ENCODE measurements at places on chromosomes 1 and 21.

DNA sequence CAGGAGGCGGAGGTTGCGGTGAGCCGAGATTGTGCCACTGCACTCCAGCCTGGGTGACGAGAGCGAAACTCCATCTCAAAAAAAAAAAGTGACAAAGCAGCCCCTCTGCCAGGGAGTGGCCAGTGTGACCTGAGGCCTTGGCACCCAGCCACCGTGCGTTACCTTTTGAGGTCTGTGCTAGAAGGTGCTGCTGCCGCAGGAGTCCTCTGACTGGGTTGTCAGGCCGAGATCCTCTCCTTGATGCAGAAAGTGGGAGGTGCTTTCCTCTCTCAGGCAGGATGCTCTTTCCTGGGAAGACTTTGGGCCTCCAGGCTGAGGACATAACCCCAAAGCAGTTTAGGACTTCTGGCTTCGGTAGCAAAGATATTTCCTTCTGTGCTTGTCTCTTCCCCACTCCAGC, 280.5 kb upstream of the VAMP3 start:
- no peak for DNase-seq

GRCh38 chr1:177219554-177220458, 49.0 kb downstream of the BRINP2 start:
- no peak for DNase-seq

- DNase-seq, result no peak
These were observed 641 bp upstream of the CFAP107 start for GRCh38 chr1:12745126-12745991.

DNA sequence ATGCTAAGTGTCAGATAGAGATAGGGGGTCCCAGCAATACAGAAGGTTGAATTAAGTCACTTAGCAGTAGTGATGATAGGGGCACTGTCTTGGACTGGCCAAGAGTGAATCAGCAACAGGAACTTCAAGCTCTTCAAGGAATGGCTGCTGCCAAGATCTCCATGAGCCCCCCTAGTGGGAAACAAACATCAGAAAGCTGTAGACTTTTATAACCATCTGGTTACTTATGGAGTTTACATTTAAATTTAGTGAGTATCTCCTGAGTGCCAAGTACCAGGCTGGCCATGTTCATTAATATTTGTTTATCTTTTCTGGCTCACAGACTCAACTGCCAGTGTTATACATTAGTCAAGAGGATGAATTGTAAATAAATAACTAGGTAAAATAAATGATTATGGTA, 327.3 kb downstream of the TTLL7 start:
- no peak for DNase-seq

- DNase-seq, result no peak
These were observed 1.1 kb upstream of the MAP7D1 start for GRCh38 chr1:36154765-36155407.

GRCh38 chr1:229288516-229288915, 17.6 kb downstream of the RAB4A start:
- no peak for DNase-seq

GRCh38 chr21:35202431-35202830, 153.3 kb upstream of the RUNX1 start:
- DNase-seq, result no peak

DNA sequence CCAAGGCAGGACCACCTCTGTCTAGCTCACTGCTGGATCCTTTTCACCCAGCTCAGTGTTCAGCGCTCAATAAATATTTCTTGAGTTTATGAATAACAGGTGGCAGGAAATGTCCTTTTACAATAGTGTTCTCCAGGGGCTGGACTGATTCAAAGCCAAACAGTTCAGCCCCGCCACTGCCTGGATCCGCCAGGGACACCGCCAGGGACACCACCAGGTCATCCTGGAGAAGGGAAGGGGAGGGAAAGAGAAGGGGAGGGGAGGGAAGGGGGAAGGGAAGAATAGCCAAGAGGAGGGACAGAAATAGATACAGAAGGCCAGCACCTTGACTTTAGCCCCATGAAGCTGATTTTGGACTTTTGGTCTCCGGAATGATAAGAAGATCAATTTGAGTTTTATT, 255.6 kb downstream of the GRIK3 start:
- DNase-seq, result no peak

- no peak for DNase-seq
These were observed 18.2 kb downstream of the LDLRAP1 start for GRCh38 chr1:25561421-25562100.

DNA sequence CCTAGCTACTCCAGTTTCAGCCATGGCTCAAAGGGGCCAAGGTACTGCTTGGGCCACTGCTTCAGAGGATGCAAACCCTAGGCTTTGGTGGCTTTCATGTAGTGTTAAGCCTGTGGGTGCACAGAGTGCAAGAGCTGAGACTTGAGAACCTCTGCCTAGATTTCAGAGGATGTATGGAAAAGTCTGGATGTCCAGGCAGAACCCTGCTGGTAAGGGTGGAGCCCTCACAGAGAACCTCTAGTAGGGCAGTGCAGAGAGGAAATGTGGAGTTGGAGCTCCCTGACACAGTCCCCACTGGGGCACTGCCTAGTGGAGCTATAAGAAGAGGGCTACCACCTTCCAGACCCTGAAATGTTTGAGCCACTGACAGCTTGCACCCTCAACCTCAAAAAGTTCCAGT, 16.2 kb downstream of the RIIAD1 start:
- DNase-seq, result no peak

DNA sequence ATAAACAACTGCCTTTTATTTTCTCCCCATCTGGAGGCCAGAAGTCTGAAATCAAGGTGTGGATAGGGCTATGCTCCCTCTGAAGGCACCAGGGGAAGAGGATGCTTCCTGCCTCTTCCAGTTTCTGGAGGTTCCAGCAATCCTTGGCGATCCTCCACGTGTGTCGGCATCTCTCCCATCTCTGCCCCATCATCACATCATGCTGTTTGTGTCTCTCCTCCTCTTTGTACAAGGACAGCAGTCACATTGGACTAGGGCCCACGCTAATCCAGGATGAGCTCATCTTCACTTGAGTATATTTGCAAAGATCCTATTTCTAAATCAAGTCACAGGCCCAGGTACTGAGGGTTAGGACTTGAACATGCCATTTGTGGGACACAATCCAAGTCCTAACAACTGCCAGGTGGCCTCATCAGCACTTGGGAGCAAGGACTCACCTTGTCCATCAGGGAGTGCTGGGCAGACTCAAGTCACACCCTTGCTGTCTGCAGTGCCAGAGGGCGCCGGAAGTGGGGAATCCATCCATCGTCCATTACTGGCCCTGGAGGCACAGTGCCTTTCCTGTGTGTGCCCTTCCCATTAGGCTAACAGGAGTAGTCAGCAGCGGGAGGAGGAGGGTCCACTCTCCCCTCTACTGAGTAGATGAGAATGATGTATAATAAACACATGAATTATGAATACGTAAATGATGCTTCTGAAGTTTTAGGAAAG, 185.4 kb upstream of the AJAP1 start:
- no peak for DNase-seq

GRCh38 chr1:167301355-167301754, 80.7 kb downstream of the POU2F1 start:
- no peak for DNase-seq

GRCh38 chr1:216422821-216423520, at the start of gene USH2A:
Gene USH2A, minus strand, starts transcription at chr1:216423448. Its CDS starts 1,112 bp downstream, at chr1:216422336.
- no peak for DNase-seq

DNA sequence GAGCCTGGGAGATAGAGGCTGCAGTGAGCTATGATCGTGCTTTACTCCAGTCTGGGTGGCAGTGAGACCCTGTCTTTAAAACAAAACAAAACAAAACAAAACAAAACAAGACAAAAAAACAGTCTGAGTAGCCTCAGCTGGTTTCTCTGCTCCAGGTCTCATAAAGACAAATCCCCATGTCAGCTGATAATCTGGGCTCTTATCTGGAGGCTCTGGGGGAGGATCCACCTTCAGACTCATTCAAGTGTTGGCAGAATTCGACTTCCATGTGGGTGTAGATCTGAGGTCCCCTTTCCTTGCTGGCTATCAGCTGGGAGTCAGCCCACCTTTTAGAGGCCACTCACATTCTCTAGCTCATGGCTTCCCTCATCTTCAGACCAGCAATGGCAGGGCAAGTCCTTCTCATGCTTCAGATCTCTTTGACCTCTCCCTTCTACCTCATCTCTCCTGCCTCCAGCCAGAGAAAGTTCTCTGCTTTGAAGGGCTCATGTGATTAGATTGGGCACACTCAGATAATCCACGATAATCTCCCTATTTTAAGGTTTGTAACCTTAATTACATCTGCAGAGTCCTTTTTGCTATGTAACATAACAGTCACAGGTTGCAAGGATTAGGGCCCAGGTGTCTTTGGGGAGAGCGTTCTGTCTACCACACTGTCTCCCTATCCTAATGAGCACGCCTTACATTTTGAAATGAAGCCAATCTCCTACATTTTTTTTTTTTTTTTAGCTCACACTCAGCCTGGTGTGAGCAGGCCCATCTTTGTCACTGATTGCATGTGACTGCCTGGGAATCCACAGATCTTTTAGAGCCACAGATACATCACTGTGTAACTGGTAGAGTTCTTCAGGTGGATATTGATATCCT, 7.5 kb upstream of the PYCR2 start:
- DNase-seq, result no peak

- no peak for DNase-seq
These were observed 126.9 kb downstream of the NOS1AP start for GRCh38 chr1:162196387-162196786.

DNA sequence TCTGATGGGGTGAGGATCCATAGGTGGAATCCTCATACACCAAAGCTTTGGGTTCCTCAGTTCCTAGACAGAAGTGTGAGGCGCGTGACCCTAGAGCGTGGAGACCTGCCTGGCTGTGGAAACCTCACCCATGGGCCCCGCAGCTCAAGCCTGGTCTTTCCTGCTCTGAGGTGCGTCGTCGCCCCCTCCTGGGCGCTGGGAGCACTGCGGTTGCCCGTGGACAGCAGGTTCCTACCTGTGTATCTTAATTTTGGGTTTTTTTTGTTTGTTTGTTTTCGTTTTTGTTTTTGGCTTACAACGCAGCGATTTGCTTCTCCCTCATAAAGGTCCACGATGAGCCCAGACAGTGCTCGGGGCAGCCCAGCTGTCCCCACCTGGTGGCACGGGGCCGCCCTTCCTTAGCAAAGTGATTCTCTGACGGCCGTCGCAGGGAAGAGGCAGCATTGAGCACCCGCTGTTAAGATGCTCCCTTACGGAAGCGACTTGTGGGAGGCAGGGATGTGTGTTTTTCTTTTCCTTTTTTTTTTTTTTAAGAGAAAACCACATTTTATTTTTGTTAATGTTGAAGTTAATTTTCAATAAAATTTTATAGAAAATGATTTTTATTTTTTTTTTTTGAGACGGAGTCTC, 36.5 kb upstream of the TRAPPC10 start:
- DNase-seq, result peak; percentile 66

DNA sequence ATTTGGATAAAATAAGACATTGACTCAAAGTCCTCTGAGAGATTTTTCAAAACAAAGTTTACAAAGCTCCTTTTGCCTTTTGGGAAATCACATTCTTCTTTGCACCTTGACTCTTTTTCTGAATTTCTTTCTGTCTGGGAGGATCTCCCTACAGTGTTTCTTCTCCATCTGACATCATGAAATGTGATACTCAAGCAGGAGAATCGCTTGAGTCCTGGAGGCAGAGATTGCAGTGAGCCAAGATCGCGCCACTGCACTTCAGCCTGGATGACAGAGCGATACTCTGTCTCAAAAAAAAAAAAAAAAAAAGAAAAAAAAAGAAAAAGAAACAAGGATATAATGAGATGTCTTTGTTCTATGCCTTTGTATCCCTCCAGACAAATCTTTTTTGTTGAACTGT, 13.3 kb upstream of the GRIK1 start:
- no peak for DNase-seq

- DNase-seq, result no peak
These were observed 462.7 kb upstream of the DEPDC1 start for GRCh38 chr1:68959461-68960030.

GRCh38 chr21:35730325-35730724, 330.0 kb downstream of the SETD4 start:
- DNase-seq, result no peak

- DNase-seq, result no peak
These were observed 58.9 kb upstream of the GNG4 start for GRCh38 chr1:235708390-235708962.

- DNase-seq, result peak; percentile 22
These were observed 553 bp upstream of the STMN1 start for GRCh38 chr1:25906644-25907300.

GRCh38 chr1:115726161-115726560, 42.4 kb downstream of the CASQ2 start:
- no peak for DNase-seq

GRCh38 chr1:183024317-183025009, 1.2 kb downstream of the LAMC1 start:
- no peak for DNase-seq

DNA sequence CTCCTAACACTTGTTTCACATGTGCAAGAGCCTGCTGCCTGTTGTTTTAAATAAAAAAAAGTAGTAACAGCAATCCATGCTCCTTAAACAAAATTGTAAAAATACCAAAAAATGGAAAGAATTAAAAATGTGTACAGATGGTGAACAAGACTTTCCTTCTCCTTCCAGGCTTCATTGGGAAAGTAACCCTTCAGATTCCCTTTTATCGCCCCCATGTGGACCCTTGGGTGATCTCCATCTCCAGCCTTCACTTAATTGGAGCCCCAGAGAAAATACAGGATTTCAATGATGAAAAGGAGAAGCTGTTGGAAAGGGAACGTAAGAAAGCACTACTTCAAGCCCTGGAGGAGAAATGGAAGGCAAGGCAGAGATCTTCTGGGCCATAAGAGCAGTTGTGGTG, 14.2 kb downstream of the VPS13D start:
- DNase-seq, result no peak
